Caco-2 (cell line): ENCODE measurements at places on chromosomes 2 and 18.

DNA sequence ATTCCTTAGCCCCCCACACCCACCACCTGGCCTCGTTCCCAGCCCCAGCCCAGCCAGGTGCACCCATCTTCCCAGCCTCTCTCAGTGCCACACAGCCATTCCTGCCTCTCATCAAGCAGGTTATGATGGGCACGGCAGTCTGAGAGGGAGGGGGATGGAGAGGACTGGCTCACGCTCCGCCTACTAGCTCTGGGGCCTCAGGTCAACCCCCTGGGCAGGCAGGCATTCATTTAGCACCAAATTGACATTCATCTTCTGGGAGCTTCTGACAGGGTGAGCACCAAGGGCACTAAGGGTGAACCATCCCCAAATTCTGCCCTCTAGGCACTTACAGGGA is 66.2 kb upstream of the FOSL2 start:
- DNase-seq = no peak

- no peak for DNase-seq
Measured at GRCh38 chr2:157809212-157809611, 66.9 kb downstream of the ACVR1 start.

DNA sequence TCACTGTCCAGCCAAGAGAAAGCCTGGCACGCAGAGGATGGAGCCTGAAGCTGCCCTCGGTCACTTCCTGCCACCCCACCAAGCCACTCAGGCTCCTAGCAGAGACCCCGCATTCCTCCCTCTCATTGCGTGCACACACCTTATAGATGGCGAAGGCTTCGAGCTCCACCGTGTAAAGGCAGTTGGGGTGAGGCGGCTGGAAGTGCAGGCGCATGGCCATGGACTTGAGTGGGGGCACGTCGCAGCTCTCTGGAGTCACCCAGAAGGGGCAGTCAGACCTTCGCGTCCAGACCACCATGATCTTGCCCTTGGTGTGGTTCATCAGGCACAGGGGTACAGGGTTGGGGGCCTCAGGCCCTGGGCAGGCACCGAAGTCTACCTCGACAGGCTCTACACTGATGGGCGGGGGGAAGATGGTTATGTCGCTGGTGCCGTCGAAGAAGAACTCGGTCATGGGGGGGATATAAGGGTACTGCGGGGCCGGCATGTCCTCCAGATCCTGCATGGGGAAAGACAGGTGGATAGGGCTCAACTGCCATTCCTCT is 13.7 kb downstream of the CFAP65 start:
- no peak for DNase-seq

DNA sequence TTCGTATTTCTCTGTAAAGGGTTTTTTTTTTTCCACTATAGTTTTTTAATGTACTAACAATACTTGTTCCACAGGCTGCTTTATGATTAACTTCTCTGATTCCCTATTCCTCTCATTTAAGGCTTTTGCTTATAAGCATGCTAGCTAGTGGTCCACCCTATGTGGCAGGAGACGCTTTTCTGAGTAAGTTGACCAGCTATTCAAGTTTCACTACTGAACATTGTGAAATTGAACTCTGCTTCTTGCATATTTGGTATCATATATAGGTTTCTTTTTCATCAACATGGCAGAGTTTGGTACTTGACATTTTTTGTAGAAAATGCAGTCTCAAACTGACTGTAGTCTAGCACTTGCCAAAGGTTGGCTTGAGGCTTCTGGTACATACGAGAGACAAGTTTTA is 74.2 kb downstream of the OTX1 start:
- no peak for DNase-seq

GRCh38 chr2:58770846-58771245 is 529.7 kb upstream of the FANCL start:
- DNase-seq = no peak

DNA sequence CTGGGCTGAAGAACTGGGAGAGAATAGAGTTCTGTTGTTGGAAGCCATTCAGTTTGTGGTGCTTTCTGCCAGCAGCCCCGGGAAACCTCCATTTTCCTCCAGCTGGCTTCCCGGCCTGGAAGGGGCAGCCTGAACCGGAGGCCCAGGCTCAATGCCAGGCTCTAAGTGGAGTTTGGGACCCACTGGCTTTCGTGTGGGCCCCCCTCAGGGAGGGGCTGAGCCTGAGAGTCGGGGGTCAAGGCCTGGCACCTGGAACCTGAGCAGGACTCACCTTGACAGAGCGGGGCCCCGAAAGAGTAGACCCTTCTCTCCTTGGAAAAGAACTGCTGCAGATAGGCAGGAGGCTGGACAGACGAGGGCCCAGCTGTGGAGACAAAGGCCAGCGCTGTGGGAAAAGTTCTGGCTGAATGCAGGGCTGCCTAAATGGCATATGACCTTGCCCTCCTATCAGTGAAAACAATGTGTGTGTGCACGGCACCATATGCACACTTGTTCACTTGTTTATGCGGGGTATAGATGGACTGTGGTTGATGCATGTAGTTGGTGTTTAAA is 34.8 kb upstream of the ASB18 start:
- DNase-seq = no peak

GRCh38 chr2:149507974-149508373 is 79.6 kb downstream of the MMADHC start:
- DNase-seq = no peak

- no peak for DNase-seq
Measured at GRCh38 chr18:54636217-54636616, 45.2 kb downstream of the DYNAP start.

DNA sequence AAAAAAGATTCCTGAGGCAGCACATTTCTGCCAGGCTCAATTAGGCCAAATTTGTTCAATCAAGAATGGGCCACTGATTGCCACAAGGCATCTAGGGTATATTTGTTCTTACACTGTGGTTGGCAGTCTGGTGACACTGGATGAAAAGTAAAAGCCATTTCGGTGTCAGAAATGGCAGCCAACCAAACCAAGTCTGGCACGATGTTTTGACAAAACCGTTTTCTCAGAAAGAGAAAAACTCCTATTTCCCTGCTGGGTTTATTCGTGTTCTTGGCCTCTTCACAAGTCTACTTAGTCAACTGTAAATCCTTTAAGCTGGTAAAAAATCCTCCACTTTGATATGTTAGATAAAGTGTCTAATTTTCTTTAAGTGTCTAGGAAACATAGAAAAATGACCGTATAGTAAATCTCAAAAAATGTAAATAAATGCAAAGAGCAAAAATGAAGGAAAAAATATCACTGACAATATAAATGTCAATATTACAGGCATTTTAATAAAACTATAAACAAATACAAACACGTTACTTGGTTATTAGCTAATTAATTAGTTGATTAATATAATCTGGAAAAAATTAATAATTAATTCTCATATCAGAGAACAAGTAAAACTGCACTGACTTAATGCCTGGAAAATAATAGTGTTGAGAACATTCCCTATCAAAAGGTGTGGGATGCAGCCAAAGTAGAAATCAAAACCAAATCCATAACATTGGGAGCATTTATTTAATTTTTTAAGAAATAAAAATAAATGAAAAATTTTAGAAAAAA is 182.0 kb upstream of the ZNF804A start:
- DNase-seq = no peak

DNA sequence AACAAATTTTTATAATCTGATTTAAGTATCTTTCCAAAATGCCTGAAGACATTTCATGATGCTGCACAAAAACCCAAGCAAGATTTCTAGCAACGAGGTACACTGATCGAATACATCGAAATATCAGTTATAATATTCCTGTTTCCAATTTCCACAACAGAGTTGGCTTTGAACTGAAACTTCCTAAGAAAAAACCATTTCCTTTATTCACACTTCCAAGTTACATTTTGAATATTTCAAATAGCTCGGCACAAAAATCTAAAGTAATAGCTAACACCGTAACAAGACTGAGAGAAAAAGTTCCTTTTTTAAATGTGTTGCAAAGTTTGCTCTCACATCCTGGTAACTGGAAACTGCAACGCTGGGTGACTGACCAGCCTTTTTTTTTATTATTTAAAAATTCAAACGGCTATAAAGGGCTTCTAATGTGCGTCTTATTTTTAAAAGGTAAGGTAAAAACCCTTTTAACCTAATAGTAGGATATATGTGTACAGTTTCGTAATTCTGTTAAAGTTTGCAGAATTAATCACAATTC is 1.7 kb downstream of the HNRNPLL start:
- no peak for DNase-seq

DNA sequence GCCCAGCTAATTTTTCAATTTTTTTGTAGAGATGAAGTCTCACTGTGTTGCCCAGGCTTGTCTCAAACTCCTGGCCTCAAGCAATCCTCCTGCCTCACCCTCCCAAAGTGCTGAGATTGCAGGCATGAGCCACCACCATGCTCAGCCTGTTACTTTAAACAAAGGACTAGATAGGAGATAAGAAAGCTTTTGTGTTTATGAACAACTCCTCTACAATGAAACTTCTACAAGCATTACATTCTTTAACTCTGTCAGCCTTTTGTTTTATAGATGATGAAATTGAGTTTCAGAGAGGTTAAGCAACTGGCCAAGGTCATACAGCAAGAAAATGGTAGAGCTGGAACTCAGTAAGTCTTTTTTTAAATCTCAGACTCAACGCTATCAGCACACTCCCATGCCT is 22.7 kb downstream of the ALPK2 start:
- no peak for DNase-seq

DNA sequence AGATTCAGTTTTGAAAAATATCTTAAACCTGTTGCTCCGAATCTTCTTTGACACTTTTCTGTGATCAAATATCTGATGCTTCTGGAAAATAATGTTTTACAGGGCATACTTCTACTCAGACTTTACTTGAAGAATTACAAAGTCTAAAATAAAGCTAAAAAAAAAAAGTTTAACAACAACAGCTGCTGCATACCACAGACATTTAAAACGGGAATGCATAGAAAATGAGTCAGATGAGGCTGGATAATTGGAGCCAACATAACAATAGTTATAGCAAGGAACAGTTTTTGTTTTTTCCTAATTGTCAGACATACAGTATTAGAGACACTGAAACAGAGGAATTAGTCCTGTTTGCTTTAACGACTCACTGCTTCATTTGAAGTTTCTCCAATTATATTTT is 1090.2 kb downstream of the SUCLG1 start:
- no peak for DNase-seq
